CD4-positive, alpha-beta memory T cell (primary cell): ENCODE measurements at places on chromosomes 2 and 18.
A peak's percentile ranks its signal among the peaks of the same experiment; 100 is the strongest.

GRCh38 chr2:6864923-6865345 lies 773 bp downstream of the CMPK2 start:
- DNase-seq = no peak

DNA sequence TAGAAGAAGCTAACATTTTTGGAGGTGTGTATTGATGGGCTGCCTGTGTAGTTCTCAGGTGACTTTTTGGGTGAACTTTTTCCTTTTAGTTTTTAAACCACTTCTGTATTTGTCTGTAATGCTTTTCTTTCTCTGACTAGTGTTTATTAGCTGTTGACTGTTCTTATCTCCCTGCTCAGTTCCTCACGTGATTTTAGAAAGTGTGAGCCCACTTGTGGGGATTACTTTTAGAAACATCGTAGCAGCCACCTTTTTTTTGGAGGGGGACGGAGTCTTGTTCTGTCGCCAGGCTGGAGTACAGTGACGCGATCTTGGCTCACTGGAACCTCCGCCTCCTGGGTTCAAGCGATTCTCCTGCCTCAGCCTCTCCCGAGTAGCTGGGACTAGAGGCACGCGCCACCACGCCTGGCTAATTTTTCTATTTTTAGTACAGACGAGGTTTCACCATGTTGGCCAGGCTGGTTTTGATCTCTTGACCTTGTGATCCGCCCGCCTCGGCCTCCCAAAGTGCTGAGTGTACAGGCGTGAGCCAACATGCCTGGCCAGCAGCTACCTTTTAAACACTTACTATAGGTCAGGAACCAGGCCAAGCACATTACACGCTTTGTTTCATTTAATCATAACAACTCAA lies 9.2 kb upstream of the CDKL4 start:
- no peak for DNase-seq

DNA sequence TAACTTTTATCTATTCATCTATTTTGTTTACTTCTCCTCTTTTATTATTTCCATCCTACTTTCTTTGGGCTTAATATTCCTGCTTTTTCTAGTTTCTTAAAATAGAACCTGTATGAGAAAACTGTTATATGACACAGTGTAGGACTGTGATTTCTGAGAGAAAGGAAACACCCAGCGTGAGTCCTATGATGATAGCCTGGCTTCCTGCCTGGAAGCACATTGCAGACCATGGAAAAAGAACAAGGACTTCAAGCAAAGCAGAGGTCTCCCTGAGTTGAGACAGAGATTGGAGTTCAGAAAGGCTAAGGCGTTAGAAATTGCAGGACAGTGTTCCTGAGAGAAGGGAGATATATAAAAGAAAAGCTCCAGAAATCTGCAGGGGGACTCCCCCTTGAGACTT lies 7.8 kb downstream of the RBM44 start:
- no peak for DNase-seq

DNA sequence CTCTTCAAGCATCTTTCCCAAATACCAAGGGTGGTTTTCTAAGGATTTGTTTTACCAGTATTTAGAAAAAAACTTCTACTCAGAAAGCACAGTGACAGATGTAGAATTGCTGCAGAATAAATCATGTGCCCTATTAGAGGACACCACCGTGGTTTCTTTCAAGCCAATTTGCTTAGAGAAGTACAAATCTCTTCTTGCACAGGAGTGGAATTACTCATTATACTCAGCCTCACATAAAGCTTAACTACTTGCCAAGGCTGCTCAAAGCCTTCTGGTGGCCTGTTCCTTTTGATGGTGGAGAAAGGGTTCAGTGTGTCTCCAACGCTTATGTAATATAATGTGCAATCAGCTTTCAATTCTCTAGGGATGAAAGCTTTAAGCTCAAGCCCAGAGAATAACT lies 66.5 kb upstream of the CTNNA2 start:
- DNase-seq = no peak

DNA sequence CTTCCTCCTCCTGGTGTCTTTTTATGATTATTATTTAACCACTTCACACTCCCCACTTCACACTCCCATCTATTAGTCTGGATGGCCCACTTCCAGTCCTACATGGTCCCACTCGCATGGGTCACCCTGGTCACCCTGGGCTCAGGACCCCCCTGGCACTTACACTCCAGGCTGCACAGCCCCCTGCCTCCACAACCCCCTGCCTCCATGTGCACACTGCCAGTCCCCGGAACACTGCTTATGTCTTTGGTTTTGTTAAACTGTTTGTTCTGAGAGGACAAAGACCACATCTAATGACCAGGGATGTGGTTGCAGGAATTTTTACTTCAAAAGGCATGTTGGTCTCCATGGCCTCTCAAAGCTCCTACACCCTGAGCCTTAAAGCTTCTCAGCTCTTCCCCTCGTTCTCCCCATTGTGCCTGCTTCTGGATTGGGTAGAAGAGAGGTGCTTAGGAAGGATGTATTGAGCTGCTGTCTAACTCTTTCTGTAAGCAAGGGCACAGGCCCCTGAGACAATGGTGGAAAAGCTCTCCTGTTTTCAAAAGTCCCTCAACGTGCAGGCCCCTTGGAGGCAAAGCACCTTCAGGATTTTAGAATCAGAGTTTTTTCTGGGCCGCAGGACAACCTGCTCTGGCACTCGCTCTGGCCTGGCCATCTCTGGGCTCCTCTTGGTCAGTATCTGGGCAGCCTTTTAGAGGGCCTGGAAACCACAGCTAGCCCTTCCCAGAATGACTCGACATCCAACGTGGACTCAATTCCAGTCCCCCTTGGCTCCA lies 150.0 kb upstream of the HAAO start:
- DNase-seq = no peak

GRCh38 chr2:111652681-111653080 lies 231.3 kb downstream of the ANAPC1 start:
- no peak for DNase-seq

GRCh38 chr2:101253703-101254450 lies 1.2 kb downstream of the CNOT11 start:
- DNase-seq = no peak

GRCh38 chr2:172704072-172704936 lies 31.3 kb upstream of the RAPGEF4 start:
- no peak for DNase-seq

- no peak for DNase-seq
Observed at GRCh38 chr2:238919307-238919706, 71.4 kb downstream of the TWIST2 start.

- no peak for DNase-seq
Observed at GRCh38 chr2:96095116-96095636, 21.2 kb downstream of the ADRA2B start.

- no peak for DNase-seq
Observed at GRCh38 chr2:45904267-45904945, 252.9 kb downstream of the PRKCE start.

DNA sequence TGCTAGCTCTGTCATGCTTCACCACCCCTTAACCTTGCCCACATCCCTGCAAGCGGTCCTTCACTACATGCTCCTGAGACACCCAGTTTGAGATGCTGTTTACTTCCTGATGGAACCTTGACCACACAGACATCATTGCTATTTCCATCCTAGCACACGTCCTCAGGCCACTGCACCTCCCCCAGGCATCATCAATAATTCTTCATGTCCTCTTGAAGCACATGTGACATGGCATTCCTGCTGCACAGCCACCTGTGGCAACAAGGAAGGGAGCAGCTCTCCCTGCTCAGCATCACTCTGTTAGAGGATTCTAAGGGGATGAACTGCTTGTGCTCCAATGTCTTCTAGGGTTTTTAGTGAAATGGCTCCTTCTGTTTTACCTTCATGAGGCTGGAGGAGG lies 26.1 kb upstream of the ST3GAL5 start:
- DNase-seq = no peak

DNA sequence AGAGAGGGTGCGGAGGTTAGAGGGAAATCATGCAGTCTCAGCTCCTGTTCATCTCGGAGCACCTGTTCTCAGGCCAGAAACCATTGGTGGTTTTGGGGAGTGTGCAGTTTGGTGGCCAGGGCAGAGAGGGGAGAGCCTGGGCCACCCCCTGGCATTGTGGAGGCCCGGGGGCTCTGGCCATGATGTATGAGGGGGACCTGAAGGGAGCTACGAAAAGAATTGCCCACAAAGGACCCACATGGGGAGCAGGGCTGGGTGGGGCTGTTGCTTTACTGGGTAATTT lies 87.7 kb downstream of the DGKD start:
- no peak for DNase-seq

DNA sequence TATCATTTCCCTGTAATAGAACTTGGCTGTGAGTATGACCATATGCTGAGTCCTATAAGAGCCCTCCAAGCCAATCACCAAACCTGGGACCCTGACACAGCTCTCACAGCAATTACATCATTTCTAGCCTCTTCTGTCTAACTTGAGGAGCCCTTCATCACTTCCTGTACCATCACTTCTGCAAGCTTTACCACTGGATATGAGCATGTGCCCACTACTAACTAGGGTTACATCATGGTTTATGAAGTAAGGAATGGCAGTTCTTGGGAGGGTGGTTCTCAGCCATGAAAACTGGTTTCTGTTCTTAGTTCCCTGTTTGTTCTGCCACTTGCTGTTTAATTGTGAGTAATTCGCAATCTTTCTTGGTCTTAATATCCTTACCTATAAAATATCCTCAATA lies 31.0 kb upstream of the EPB41L3 start:
- no peak for DNase-seq

DNA sequence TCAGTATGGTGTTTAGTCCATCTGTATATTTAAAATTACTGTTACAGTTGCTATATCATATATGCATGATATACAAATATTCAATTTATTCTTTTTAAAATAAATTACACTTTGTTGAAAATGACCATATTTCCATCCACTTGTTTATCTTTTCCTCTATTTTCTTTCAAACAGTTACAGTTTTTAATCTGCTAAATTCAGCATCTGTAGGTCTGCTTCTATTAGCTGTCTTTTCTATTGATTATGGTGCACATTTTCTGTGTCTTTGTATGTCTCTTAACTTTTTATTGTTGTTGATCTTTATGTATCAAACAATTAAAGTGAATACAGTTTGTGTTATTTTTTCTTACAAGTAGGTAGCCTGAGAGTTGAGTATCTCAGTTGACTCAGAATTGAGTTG lies 28.1 kb downstream of the IL18R1 start:
- no peak for DNase-seq

DNA sequence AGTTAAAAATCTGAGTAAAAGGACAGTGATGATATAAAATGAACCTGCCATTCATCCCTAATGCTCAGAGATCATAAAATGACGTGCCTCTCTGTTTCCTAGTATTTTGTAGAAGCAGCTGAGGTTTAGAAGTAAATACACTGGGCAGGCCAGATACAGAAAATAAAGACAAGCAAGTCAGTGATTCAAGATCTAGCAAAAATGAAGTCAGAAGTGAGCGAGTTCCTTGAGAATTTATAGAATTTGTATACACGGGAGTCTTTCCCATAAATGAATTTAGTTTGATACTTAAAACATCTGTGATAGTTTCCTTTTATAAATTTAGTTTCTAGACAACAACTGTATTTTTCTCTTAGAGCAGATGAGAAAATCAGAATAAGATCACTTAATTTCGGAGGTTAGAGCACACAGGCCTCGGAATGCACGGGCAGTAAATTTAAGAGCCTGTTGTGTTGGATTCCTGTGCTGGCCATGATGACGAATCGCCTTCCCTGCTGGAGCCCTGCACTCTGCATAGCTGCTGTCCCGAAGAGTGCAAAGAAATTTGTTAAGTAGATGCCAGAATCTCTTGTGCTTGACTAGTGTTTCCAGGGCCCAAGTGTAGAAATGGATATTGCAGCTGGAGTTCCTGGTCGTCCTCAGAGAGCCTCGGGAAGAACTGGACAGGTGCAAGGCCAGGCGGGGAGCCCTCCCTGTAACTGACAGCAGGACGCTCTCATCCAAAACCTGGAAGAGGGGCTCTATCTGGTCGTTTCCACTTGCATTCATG lies 83.7 kb upstream of the RBM44 start:
- no peak for DNase-seq

DNA sequence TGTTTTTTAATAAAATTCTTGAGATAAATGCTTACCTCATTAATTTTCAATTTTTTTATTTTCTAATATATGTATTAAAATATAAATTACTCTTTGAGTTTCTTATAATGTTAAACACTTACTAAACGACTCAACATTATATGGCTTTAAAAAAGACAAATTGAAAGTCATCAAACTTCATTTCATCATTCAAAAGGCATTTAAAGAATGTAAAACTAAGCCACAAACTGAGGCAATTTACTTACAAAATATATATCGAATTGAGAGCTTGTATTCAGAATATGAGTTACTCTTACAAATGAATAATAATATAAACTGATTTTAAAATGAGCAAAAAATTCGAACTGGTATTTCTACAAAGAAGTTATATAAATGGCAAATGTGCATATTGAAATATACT lies 1262.2 kb upstream of the PIK3C3 start:
- DNase-seq = no peak

DNA sequence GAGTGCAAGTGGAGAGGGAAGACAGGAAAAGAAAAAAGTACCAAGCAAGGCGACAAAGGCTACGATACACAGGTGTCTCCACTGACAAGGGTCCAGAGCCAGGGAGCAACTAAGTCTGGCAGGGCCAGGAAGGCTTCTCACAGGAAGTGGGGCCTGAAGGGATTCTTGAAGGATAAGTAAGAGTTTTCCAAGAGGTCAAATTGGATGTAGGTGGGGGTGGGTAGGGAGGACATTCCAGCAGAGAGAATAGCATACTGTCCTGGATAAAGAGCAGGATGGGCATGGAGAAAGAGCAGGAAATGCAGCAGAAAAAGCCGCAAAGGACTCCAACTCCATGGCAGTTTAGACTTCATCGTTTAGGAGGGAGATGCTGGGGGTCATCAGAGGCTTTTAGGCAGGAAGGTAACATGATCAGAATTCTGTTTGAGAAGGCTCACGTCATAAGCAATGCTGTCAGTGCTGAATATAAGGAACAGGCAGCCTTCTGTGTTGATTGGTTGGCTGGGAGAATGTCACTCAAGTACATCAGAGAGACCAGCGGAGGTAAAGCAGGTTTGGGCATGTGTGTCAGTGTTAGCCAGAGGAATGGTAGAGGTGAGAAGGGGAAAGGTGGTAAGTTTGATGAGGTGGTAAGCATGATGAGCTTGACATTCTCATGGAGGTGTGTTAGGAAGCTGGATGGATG lies 35.1 kb downstream of the ARHGAP25 start:
- DNase-seq = no peak

DNA sequence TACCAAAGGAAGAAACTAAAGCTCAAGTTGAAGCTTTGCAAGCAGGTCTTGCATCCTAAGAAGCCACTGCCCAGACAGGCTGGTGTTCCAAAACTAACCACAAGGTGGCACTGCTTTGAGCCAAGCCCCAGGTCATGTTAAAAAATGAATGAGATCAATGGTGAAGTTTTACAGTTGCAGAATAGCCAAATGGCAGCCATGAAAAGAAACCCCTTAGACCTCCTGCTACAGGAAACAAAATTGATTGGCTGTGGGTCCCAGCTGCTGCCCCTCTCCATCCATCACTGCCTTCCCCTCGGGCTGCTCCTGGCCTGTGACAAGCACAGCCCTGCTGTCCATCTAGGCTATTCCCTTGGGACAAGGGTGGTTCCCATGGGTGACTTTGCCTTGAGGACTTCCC lies 20.7 kb upstream of the MREG start:
- DNase-seq = peak; percentile 63

- no peak for DNase-seq
Observed at GRCh38 chr18:28960146-28960545, 783.2 kb upstream of the CDH2 start.
